ENCODE measurements at places on chromosomes 16 and 17.

DNA sequence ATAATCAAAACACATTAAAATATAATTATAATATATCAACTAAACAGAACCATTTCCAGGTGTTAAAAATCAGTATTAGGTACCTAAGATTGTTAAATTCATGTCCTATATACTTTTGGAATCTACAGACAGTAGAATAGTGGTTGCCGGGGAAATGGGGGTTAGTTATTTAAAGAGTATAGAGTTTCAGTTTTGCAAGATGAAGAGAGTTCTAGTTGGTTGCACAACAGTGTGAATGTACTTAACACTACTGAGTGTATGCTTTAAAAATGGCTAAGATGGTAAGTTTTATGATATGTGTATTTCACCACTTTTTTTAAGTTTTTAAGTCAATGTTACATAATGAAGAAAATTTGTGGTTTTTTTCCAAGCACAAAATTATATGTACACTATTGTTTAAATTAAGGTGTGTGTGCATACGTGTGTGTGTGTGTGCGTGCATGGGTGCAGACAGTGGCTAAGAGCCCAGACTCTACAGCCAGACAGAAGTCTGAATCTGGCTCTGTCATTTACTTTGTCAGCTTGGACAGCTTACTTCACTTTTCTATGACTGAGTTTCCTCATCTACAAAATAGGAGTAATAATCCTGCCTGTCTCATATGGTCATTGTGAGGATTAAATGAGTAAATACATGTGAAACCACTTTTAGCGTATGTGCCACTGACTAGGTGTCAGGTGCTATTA lies 25.3 kb upstream of the PHAF1 start:
- no peak for DNase-seq

- DNase-seq, result no peak
These were observed 361.0 kb downstream of the CDH13 start for GRCh38 chr16:82987767-82988166.

DNA sequence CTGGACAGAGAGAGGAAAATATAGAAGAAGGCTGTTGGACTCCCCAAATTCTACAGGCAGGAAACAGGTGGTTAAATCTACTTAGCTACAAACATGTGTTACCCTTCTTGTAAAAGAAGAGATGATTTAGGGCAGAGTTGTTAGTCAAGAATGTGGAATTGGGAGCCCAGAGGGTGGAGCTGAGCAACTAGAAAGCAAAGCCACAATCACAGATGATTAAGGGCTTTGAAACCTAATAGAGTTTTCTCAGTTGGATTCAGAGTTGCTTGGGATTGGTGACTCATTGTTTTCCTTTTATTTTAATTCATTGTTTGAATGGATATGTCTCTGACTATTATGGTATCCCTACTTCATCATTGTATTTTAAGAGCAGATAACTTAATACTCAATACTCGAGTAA lies 6.2 kb downstream of the ACSM5 start:
- DNase-seq, result no peak

GRCh38 chr16:80104401-80104800 lies 436.4 kb upstream of the DYNLRB2 start:
- no peak for DNase-seq

DNA sequence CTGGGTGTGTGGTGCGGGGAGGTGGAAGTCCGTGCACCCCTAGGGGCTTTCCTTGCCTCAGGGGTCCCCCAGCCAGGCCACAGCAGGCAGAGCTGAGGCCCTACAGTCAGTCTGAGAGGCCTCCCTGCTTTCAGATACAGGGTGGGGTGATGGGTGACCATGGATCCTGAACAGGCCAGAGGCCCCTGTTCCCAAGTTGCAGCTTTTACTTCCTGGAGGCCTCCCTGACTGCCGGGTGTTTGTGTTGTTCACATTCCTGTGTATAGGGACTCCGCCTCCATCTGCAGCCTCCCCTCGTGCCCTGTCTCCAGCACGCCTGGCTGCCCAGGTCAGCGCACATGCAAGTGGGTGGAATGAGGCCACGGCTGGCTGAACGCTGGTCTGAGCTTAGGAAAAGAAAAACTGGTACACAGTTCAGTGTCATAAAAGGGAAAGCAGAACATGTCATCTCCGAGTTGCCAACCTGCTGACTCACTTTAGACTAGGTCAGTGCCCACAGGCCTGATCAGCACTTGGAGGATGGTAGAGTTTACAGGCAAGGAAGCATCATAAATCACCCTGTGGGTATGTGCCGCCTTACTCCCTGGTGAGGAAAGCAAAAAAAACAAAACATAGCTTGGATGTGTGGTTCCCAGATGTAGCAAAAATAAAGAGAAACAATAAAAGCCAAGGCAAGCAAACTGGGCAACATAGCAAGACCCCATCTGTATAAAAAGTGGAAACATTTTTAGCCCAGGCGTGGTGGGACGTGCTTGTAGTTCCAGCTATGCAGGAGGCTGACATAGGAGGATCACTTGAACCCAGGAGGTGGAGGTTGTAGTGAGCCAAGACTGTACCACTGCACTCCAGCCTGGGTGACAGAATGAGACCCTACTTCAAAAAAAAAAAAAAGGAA lies 6.2 kb upstream of the SLC7A6 start:
- DNase-seq, result no peak

GRCh38 chr17:29331075-29331707 lies 37.2 kb upstream of the NUFIP2 start:
- no peak for DNase-seq

GRCh38 chr16:24820522-24820921 lies 25.2 kb upstream of the SLC5A11 start:
- no peak for DNase-seq

DNA sequence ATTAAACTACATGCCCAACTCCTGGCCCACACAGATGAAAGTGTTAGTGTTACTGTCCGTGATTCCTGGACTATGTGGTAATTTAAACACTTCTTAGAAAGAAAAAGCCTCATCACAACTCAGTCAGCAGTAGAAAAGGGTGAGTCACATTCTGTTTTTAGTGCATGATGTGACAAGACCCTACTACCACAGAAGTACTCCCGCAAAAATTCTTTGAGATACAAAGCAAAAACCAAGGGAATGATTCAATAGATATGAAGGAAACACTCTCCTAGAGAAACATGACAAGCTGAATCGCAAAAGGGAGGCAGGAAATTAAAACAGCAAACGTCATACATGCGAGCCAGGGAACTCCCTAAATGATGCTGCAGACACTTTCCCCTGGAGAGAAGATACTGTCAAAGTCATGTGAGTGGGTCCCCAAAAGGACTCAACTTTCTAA lies 14.4 kb downstream of the SNN start:
- no peak for DNase-seq

- peak; percentile 33 for DNase-seq
These were observed 4.2 kb downstream of the METRNL start for GRCh38 chr17:83083368-83084201.

DNA sequence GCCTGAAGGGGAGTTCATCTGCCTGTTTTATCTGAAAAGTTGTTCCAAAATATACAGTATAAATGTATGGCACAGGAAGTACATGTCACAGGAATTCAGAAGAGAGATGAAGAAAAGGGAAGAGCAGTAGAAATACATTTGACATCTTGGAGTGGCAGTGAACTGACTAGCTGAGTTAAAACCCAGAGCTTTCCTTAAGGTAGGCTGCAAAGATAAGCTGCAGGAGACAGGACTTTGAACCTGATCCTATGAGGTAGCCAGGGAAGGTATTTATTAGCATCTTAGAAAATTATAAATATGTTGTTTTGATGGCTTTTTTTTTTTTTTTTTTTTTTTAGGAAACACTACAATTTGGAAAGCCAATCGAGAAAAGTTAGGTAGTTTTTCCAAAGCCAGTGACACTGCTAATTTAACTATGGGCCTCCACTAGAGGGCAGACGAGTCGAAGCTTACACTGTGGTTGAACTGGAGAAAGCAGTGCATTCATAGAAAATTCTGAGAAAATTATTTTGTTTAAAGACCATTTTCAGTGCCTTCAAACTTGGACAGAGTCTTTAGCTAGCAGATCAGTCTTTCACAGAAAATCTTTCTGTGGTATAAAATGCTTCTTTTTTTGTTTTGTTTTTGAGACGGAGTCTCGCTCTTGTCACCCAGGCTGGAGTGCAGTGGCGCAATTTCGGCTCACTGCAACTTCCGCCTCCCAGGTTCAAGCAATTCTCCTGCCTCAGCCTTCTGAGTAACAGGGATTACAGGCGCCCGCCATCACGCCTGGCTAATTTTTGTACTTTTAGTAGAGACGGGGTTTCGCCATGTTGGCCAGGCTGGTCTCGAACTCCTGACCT lies 122.3 kb downstream of the SSH2 start:
- peak; percentile 42 for DNase-seq

DNA sequence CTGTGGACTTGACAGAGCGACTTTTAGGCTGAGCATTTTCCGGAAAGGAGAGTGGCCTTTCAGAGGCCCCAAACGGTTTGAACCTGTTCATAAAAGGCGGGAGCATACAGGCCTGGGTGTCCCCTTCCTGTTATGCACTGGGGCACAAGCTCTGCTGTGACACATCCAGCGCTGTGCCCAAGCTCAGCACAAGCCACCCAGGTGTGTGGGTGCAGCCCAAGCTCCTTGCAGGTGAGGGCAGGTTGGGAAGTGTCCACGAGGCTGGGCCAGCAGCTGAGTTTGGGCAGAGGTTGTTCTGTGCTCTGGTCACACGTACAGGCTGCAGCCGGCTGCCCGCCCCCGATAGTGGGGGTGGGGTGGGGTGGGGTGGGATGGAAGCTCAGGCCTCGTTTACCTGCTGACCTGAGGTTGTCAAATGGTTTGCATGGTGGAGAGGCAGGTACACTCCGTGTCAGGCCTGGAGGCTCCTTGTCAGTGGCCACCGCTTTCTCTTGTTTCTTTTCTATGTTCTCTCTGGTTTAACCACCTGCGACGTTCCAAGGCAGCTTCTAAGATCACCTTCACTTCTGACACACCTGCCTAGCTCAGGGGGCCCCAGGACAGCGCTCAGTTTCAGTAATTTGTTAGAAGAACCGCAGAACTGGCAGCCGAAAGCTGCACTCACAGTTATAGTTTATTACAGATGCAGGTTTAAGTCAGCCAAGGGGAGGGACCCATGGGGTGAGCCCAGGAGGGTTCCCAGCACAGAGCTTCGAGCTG lies 194.7 kb upstream of the CIBAR2 start:
- DNase-seq, result no peak

DNA sequence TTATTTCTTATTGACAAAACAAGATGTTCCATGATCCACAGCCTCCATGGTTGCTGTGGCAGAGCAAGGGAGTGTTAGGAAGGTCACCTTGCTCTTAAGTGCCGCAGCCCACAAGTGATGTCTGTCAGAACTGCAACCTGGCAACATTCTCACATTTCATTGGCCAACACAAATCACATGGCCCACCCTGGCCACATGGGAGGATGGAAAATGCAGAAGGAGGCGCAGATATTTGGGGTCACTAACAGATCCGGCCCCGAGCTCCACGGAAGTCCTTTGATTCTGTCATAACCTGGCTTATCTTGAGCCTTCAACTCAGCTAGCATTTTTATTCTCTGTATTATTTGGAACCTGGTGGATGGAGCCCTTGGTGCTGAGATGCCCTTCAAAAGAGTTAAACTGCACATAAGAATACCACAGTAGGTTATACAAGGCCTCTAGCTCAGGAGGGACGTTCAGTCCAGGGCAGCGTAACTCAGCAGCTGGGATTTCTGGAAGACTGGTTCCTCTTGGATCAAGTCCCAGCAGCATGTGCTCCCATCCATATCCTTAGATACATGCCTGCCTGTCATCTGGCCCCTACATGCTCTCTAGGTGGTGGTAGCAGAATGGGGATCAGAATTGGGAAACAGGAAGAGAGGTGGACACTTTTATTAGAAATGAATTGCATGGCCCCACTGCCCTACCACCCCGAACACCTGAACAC lies 508.1 kb downstream of the HAPSTR1 start:
- no peak for DNase-seq

DNA sequence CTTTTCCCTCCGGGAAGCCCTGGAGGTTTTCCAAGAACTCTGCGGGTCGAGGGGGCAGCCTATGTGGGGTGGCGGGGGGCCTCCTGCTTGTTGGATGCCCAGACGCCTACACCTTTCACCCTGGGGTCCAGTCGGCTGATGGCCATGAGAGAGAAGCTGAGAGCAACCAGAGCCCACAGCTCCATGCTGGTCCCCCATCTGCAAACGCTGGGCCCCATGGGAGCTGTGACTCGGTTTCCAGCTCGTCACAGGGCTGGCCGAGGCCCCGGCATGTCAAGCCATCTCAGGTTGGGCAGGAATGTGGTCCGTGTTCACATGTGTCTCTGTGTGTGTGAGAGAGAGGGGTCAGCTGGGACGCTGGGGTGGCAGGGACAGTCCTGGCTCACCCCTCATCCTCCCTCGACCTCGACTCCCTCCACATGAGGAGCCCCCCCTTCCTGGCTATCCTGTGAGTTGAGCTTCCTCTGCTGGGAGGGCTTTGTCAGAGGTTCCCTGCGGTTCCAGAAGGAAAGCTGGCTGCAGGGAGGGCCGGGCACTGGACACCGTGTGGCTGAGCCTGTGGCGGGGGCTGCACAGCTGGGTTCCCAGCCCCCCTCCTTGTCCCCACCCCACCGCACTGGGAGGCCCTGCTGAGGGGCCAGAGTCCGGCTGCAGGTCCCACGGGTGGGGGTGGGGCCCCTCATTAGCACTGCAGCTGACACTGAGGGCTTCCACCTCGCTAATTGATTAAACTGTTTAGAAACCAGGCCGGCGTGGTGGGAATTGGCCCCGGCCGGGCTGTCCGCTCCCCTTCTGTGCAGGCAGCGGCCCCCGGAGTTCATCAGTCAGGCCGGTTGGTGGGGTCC lies 19.1 kb downstream of the METRNL start:
- DNase-seq, result no peak

DNA sequence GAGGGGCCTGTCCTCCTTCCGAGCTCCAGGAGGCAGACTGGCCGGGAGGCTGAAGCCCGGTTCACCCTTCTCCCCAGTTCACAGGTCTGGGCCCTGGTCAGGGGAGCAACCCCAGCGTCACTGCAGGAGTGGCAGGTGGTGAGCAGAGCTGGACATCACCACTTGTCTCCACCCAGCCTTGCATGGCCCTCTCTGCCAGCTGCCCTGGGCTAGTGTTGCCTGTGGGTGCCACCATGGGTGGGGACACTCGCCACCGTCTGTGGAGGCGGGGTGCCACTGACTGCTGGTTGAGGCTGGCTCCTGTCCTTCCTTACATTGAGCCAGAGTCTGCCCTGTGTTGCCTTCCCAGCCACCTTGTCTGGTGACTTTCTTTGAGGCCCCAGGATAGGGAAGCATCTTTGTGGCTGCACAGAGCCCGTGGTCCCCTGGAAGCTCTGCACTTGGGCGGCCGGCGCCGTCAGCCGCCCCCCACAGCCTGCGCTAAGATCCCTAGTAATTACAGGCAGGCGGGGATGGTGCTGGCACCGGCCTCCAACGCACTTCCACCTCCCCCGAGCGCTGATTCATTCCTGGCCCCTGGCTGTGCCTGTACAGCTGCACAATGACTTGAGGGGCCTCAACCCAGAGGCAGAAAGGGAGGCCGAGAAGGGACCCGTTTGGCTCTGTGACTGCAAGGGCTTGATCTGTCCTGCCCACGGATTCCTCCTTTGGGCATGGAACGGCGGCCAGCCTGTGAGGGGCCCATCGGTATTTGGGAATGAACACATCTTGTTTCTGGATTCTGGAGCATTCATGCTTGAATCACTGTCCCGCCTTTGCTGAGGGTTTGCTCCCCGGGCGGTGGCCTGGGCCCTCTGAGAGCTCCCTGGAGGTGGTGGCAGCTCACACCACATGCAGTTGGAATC lies 5.2 kb downstream of the BAIAP2 start:
- DNase-seq, result no peak

GRCh38 chr16:77193377-77193776 lies 2.4 kb downstream of the MON1B start:
- DNase-seq, result no peak
